ENCODE measurements at places on chromosomes 6 and 20.

DNA sequence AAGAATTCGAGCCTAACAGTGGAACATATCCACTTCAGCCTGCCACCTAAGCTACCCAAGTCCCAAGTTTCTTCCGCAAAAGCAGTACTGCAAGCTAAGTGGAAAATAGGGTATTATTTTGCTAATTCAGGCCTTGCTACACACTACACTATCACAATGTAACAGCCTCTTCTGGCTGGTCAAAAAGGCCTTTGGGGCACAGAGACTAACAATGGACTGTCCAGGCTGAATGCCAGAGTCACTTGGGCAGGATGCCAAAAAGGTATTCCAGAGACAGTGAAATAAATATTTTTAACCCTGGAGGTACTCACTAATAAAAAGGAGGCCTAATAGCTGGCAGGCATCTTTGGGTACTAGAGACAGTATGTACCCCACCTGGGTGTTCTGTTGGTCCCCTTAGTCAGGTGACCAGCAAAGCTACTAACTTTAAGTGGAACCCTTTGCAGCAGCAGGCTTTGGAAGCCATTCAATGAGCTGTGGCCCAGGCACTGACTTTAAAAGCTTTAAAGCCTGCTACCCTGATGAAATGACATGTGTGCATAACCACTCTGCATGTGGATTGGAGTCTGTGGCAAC is 692.1 kb downstream of the HTR1B start:
- no peak for DNase-seq

- DNase-seq = no peak
Observed at GRCh38 chr6:124389127-124389526, 573.1 kb upstream of the RNF217 start.

DNA sequence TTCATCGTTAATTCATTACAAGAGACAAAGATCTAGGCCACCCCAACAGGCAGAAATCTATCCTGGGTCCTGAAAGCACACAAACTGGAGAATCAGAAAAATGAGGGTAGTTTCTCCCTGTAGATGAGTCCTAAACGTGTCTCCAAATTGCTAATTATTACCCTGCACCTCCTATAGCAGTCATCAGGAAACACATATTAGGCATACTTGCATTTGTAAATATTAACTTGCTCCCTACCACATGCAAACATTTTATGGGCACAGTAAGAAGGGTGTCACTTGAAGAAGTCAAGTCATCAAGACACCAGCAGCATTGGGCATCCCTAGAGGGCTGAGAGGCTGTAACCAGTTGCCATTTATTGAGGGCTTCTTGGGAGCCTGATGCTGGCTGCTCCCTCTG is 17.9 kb upstream of the SIRPB1 start:
- DNase-seq = no peak

DNA sequence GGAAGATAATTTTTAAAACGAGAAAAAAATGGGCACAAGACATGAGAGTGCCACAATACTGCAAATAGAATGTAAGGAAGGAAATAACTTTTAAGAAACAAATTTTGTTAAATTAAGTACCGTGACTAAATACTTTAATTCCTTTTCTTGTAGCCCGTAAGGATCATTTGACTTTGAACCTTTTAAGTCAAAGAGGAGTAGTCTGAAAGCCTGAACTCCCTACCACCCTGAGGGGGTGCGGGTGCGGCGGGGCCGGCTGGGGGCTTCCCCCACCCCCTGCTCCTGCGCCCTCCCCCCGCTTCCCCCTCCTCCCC is 231 bp upstream of the PHACTR2 start:
- no peak for DNase-seq

DNA sequence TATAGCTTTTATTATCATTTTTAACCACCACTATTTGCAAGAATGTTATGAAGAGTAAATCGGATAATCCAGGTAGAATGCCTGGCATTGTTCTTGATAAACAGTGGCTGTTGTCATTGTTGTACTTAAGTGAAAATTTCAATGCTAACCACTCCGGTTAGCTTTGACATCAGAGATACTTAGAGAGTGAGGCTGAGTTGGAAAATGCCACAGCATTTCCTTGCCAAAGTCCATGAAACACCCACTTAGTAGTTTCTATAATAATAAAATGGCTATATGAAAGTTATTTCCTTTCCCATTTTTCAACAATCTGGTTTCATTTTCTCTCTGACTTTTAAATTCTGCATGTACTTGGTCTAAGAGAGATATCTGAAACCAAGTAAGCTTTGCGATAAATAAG is 132.0 kb downstream of the CDK19 start:
- DNase-seq = no peak

- no peak for DNase-seq
Observed at GRCh38 chr6:112800916-112801315, 453.8 kb downstream of the RFPL4B start.

GRCh38 chr6:4021854-4022695 is 56.9 kb downstream of the FAM217A start:
- DNase-seq = no peak

GRCh38 chr6:68008445-68008844 is 626.6 kb upstream of the ADGRB3 start:
- no peak for DNase-seq
